NCI-H1092 treated with DMSO at 0.1 percent for 48 hours (cell line): ENCODE measurements at places on chromosomes 3 and 15.

GRCh38 chr15:70051948-70052633 lies 45.6 kb downstream of the TLE3 start:
- DNase-seq, result no peak

GRCh38 chr3:45249391-45249790 lies 23.3 kb upstream of the TMEM158 start:
- peak; percentile 3 for DNase-seq

GRCh38 chr3:55481744-55482495 lies 5.2 kb downstream of the WNT5A start:
- DNase-seq, result no peak

- DNase-seq, result no peak
Measured at GRCh38 chr15:80052597-80053304, 6.7 kb upstream of the ZFAND6 start.

GRCh38 chr3:177646749-177647148 lies 449.5 kb upstream of the TBL1XR1 start:
- DNase-seq, result no peak

GRCh38 chr15:55343168-55343567 lies 24.1 kb downstream of the PIGB start:
- DNase-seq, result peak; percentile 4

DNA sequence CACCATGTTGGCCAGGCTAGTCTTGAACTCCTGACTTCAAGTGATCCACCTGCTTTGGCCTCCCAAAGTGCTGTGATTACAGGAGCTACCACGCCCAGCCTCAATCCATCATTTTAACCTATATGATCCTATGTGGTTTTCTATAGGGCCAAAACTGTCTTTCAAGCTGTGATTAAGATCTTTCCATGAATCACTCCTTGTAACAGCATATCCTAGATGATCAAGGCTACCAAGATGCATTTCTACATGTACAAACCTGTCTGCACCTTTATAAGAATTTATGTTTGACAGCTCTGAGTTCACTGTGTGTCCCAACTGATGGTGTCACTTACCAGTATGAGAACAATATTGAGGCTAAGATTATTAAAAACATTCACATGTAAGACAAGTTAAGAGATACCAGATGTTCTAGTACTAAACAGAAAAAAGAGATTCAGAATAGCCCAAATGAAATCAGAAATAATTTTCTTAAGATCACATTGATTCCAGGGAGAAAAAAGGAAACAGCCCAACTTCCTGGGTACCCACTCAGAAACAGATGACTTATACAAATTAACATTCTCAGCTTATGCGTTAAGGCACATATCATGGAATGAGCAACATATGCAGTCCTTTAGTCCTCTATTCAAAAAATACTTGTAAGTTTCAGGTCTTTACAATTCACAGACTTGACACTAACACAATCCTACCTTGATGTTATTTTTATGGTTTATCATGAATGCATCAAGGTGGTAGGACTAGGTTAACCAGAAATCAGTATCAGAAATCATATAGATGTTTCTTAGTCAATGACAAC lies 24.8 kb upstream of the PPIB start:
- DNase-seq, result no peak

- DNase-seq, result no peak
Measured at GRCh38 chr3:135131290-135131689, 336.2 kb downstream of the EPHB1 start.

DNA sequence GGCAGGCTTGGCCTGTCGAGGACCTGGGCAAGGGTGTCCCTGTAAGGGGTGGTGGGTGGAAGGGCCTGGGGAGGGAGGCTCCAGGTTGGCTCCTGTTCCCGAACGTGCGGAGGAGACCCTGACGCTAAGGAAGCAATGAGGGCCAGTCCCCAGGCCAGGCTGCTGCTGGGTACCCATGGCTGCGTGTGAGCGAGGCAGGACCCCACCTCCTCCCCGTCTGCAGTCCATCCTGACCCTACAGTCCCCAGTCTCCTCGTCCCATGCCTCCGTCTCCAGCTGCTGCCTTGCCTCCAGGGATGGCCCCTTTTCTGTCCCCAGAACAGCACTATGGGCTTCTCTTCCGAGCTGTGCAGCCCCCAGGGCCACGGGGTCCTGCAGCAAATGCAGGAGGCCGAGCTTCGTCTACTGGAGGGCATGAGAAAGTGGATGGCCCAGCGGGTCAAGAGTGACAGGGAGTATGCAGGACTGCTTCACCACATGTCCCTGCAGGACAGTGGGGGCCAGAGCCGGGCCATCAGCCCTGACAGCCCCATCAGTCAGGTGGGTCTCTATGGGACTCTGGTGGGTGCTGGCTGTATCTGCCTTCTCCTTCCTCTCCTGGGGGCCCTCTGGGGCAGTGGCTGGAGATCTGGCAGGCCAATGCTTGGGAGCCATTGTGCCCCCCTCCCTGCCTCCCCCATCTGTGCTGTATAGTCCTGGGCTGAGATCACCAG lies 571 bp downstream of the FES start:
- no peak for DNase-seq

DNA sequence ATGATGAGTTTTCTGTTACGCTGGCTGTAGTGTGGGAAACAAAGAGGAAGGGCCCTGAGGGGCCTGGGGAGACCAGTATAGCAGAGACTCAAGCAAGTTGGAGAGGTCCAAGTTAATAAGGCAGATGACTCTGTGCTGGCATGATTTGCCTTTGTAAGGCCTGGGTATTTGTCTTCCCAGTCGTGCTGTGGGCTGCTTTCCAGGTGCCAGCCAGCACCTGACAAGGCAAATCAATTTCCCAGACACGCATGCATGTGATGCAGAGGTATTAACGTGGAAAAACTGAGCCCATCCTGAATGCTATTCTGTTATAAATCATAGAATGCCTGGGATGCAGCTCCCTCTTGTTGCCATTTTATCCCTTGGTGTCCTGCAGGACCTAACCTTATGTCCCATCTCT lies 175.6 kb downstream of the MFSD1 start:
- no peak for DNase-seq

GRCh38 chr3:194930377-194931204 lies 244.9 kb downstream of the FAM43A start:
- DNase-seq, result no peak

GRCh38 chr15:42401544-42402454 lies 42.5 kb downstream of the CAPN3 start:
- DNase-seq, result no peak

DNA sequence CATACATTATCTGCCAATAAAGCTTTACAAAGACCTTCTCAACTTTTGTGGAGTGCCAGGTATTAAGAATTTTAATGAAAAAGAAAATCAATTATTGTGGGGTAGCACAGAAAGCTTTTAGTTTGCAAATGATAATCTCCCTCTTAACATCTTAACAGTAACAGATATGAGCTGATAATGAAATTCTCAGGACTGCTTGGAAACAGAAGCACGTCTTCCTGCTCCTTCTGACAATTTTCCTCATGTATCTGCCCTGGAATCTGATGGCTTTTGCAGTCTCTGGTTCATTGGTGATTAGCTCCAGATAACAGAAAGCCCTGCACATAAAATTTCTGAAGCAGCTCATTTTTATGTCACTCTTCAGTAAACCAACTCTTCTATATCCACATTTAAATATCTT lies 432.4 kb upstream of the PDZRN3 start:
- no peak for DNase-seq

DNA sequence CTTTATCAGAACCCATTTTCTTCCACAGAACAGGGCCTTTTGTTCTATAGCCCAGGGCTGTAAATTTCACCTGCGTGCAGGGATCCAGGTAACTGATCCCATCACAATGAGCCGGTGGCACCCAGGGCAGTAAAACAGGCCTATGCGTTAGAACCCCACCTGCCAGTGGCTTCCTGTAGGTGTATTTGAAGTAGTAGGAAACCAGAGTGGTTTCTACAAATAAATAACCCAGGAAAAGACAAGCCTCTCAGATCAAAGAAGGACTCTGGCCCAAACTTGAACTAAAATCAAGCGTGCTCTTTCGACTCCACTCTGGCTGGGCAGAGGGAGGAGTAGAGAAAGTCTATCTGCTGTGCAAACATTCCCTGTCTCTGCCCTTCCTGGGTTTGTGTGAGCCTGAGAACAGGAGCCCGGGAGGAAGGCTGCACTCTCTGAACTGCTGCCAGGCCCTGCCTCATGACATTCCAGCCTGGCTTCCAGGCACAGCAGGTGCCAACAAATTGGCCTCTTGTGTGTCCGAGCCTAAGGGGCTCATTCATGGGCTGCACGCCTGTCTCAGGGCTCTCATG lies 77.7 kb downstream of the CEMIP start:
- peak; percentile 73 for DNase-seq

DNA sequence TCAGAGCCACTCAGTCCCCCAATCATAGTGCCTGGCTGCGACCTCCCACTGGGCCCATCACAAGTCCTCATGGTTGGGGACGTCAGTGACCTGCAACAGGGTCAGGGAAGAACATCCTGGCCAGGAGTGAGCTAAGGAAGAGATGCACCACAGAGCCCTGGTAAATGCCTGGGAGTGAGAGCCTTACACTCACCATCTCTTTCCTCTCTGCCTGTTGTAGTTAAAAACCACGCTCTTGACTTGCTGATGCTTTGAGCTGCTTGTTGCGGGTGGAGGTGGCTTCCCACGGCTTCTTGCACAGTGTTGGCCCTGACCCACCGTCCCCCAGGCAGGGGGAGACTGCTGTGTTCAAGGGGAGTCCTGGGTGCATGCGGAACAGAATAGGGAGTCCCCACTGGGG lies 91.1 kb upstream of the RGMA start:
- no peak for DNase-seq

DNA sequence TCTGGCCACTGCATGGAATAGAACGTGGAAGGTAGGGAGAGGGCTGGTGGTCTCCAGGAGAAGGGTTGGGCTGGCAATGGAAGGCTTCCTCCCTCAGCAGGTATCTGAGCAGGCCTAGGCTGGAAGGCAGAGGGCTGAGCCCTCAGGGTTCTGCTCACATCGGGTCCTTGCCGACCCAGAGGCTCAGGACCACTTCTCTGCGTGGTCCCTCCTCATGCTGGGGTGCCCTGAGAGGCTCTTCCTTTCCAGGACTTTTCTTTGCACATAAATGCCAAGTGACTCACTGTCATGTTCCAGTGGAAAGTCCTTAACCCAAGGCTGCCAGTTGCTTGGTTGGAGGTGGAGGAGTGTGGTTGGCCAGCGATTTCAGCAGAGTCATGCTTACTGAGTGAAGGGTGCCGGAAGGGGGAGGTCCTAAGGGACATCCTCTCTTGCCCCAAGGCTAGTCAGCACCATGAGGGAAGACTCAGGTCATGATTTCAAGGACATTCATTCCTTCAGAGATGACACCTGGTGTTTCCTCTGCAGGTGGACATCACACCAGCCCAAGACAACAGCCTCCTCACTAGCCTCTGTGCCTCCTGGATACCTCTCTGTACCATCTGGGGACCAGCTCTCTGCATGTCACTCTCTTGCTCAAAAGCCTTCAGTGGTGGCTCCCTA lies 8.2 kb downstream of the SLC6A6 start:
- no peak for DNase-seq

- no peak for DNase-seq
Measured at GRCh38 chr3:100072326-100073048, 41.8 kb downstream of the FILIP1L start.

DNA sequence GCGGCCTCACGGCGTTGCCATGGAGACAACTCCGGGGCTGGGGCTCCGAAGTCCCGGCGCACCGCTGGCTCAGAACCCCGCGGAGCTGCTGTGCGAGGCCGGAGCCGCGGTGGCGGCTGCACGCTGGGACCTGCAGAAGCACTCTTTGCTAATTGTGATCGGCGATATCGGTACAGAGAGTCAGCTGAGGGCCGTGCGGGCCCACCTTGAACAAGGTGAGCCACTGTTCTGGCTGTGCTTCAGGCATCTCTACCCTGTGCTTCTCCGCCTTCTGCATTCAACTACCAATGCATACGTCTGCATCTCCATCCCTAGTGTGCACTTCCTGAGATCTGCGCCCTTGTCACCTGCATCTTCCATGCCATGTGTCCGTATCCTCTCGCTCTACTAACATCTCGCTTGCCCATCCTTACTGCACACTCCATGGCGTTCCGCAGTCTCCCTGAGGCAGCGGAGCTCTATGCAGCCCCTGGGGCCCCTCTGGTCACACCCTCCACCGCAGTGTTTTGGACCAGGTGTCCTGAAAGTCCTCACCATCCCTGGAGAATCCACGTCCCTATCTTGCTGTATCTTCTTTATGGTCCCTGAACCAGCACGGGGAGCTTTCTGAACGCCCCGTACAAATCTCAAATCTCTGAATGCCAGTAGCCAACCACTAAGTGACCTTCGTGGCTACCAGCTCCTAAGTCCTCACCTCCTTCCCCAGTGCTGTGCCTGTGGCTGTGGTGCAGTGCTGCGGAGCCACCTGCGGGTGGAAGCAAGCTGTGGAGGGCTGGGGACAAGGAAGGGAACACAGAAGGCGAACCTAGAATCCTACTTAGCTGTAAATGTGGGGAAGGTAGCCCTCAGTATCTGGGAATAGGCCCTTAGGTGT lies 6.2 kb upstream of the MAP1A start:
- peak; percentile 72 for DNase-seq

DNA sequence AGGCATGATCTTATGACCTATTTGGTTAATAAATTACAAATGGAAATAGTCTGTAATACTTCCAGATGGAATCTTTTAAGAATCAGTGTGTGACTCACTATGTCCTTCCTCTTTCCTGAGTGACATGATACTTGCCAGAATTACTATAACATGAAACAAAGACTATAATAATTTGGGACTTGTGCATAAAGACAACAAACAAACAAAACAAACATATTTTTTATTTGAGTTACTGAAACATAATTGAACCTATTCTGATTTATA lies 1268.1 kb downstream of the OTOL1 start:
- no peak for DNase-seq

DNA sequence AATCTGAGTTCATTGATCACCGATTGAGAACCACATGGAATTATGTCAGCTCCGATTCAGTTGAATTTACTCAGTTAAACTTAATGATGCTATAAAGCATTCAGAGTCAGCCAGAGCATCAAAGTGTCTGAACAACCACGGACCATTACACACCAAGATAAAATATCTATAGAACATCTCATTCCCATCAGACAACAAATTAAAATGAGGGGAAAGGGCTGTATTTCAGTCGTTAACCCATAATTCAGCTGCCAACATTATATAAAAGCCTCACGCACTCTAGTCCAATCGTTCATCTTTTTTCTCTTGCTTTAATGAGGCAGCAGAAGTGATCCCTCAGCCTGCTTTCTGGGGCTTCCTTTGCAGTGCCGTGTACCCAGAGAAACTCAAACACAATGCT lies 11.9 kb downstream of the CPNE4 start:
- DNase-seq, result no peak

DNA sequence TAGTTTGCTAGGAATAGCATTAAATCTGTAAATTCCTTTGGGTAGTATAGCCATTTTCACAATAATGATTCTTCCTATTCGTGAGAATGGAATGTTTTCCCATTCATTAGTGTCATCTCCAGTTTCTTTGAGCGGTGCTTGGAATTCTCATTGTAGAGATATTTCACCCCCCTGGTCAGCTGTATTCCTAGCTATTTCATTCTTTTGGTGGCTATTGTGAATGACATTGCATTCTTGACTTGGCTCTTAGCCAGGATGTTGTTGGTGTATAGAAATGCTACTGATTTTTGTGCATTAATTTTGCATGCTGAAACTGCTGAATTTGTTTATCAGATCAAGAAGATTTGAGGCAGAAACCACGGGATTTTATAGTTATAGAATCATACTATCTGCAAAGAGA lies 690.5 kb upstream of the ALCAM start:
- DNase-seq, result no peak

- peak; percentile 14 for DNase-seq
Measured at GRCh38 chr15:64653757-64654156, 121.6 kb downstream of the RBPMS2 start.

- no peak for DNase-seq
Measured at GRCh38 chr15:91849749-91850161, 3.8 kb upstream of the SLCO3A1 start.
